DMS 273 treated with DMSO at 0.1 percent for 48 hours (cell line): ENCODE measurements at places on chromosomes 5 and 9.

DNA sequence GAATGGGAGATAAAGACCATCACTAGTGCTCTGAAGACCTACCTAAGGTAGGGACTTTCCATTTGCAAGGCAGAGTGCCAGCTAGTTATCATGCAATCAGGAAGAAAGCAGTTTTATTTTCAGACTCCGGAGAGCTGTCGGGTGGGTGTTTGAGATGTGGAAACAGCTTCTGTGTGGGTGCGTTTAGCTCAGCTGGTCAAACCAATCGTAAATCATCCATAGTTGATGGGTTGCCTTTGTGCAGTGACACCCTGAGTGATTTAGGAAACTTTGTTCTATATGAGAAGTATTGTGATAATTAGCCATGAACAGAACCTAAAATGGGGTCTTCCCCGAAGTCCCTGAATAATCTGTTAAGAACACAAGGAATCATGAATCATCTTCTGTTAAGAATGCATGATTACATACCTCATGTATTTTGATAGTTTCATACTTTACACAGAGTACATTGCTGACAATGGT lies 284.3 kb downstream of the ARHGAP26 start:
- DNase-seq = no peak

DNA sequence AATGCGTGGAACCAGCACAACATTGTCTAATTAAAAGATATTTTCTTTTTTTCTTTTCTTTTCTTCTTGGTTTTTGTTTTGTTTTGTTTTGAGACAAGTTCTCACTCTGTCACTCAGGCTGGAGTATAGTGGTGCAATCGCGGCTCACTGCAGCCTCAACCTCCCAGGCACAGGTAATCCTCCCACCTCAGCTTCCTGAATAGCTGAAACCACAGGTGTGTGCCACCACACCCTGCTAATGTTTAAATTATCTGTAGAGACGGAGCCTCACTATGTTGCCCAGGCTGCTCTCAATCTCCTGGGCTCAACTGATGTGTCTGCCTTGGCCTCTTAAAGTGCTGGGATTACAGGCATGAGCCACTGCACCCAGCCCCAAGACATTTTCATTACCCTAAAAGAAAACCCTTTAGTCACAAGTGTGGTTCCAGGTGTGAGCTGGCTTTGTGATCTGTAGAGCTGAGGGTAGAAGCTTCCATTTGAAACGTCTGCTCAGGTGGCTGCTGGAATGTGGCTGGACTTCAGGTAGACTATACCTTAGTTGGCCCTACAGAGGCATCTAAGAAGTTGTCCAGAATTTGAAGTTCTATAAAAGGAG lies 19.1 kb upstream of the NEK6 start:
- DNase-seq = no peak

GRCh38 chr5:152990649-152991048 lies 499.8 kb upstream of the GRIA1 start:
- DNase-seq = no peak

DNA sequence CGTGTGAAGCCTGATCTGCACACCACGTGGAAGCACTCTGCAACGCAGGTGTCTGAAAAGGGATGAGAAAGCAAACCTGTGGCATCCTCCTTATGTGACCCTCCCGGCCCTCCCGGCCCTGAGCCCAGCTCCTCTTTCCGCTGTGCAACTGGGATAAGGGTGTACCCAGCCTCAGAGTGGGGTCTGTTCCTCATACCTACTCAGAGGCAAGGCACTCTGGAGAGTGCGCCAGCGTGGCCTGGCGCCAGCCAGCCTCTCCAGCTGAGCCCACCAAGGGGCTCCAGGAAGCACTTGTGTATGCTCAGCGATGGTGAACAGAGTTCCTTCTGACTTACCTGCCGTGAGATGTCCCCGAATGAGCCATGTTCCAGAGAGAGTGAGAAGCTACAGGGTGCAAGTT lies 102.8 kb downstream of the IRX1 start:
- DNase-seq = no peak

DNA sequence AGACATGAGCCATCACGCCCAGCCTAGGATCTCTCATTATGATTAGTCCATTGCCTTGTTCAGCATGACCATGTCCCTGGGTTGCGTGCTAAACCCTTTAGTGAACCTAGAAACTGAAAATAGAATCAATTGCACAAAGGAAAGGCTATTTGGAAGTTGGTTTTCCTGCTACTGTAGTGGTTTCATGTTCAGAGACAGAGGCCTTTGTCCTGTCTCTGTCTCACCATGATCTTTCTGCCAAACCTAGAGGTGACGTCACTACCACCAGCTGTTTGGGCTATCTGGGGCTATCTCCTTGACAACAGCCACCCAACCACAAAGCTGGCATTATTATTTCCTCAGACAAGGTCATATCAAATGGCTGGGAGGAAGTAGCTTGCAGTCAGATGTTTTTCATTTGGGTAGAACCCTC lies 4.0 kb upstream of the CDK5RAP2 start:
- peak; percentile 87 for DNase-seq

DNA sequence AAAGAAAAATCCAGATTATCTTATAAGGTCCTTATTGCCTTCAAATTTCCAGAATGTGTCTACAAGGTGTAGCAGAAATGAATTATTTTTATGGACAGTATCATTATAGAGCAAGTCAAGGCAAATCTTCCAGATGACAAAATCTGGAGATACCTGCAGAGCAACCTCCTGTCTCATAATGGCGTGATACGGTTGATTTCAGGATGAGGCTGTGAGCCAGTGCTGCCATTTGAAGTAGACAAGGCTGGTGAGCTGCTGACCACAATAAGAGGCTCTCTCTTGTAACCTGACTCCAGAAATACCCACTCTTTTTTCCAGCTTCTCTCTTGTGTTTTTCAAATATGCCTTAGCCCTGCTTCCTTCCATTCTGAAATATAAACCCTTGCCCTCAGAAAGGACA lies 108.2 kb downstream of the HTR1A start:
- DNase-seq = no peak

- DNase-seq = no peak
These were observed 277.7 kb upstream of the DAP start for GRCh38 chr5:11038772-11039171.

GRCh38 chr9:121292051-121292450 lies 24.1 kb downstream of the GSN start:
- DNase-seq = no peak

DNA sequence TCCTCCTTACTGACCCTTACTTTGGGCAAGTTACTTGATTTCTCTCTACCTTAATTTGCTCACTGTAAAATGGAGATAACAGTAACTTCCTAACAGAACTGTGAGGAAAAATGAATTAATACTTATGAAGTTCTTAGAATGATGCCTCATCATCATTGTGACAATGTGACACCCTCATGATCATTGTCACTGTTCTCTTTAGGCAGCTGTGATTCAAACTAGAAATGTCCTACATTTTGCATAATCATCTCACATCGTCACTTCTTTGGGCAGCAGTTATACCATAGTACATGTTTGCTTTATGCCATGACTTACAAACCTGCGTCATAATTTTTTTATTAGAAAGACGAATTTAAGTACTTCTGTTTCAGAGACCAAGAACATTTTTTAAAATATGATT lies 9.7 kb downstream of the SLC30A5 start:
- no peak for DNase-seq

- no peak for DNase-seq
These were observed 42.0 kb downstream of the BICD2 start for GRCh38 chr9:92722386-92723298.

DNA sequence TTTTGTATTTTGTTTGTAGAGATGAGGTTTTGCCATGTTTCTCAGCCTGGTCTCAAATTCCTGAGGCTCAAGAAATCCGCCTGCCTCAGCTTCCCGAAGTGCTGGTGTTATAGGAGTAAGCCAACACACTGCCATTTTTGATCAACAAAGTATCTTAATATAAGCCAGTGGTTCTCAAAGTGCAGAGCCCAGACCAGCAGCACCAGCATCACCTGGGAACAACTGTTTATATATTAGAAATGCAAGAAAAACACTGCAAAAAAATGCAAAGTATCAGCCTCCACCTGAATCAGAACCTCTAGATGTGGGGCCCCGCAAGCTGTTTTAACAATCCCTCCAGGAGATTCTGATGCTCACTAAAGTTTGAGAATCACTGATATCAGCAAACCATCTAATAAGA lies 6.2 kb downstream of the IL17B start:
- no peak for DNase-seq

DNA sequence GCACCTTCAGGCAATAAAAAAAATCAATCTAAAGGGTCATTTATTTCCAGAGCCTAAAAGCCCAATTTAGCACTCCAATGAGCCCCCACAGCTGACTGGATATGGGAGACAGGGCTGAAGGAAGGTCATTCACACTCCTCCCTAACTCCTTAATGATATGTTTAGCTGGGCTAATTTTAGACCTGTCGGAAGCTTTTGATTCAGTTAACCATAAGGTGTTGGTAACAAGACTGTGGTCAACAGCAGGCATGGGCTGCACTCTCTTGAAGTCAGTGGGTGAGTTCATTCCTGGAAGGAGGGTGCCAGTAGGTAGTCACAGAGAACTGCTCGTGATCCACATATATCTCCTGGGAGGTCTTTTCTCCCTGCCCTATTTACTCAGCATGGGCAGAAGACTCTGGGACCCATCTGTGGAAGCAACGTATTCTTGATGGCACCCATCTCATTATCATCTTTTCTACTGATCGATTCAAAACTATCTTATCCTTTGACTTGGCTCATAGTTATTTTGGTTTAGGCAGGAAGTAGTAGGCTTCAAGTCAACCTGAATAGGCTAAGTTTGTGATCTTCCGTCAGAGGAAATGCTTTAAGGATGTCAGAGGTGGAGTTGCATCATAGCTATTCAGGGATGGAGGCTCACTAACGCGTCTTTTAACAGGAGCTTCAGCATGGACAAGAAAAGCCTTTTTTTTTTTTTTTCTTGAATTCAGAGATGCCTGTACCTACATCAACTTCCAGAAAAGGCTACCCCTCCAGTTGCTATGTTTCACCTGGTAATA lies 367.7 kb upstream of the SLC30A5 start:
- no peak for DNase-seq

DNA sequence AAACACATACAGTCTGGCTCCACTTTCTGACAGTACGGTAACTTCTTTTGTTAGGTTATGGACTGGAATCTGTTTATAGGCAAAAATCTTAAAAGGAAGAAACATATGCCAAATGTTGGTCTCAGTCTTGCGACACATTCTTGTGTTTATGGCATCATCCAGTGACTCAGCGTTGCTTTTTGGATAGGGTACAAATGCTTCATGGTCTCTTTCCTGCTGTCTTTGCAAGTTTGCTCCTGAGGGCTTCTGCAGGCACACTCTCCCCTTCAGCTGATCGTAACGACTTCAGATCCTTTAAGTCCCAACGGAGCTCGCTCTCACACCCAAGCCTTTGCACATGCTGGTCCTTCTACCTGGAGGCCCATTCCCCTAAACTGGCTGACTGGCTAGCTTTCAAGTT lies 23.6 kb upstream of the TNFSF8 start:
- DNase-seq = no peak

GRCh38 chr5:54965806-54966205 lies 19.6 kb downstream of the ESM1 start:
- DNase-seq = no peak

DNA sequence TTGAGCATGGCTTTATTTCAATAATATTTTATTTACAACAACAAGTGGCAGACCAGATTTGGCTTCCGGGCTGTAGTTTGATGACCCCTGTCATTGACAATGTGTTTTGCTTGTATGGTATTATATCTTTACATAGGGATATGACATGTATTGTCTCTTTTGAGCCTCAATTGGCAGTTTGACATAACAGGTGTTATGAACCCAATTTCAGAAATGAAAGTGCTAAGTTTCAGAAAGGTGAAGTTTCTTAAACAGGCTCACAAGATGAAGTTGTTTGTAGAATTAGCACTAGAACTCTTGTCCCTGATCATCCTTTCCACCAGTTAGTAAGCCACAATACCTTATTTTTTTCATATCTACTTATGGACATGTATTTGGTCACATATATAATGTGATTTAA lies 303.0 kb upstream of the GRIA1 start:
- no peak for DNase-seq

DNA sequence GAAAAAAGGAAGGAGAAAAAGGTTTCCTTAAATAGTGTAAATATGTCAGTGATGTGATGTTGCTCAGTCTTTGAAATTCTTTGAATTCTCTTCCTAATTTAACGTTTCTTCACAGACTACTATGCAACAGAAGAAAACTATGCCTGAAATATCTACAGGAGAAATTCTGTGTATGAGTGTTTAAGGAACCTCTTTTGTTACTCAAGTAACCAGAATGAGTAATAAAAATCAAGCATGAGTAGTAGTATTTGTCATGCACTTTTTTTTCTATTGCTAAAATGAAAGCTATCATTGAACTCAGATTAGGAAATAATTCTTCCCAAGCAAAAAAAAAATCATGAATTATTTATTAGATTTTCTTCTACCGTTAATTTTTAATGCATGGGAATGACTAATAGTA lies 20.3 kb upstream of the THG1L start:
- no peak for DNase-seq

- DNase-seq = no peak
These were observed 113.5 kb downstream of the SMARCA2 start for GRCh38 chr9:2128618-2129017.

DNA sequence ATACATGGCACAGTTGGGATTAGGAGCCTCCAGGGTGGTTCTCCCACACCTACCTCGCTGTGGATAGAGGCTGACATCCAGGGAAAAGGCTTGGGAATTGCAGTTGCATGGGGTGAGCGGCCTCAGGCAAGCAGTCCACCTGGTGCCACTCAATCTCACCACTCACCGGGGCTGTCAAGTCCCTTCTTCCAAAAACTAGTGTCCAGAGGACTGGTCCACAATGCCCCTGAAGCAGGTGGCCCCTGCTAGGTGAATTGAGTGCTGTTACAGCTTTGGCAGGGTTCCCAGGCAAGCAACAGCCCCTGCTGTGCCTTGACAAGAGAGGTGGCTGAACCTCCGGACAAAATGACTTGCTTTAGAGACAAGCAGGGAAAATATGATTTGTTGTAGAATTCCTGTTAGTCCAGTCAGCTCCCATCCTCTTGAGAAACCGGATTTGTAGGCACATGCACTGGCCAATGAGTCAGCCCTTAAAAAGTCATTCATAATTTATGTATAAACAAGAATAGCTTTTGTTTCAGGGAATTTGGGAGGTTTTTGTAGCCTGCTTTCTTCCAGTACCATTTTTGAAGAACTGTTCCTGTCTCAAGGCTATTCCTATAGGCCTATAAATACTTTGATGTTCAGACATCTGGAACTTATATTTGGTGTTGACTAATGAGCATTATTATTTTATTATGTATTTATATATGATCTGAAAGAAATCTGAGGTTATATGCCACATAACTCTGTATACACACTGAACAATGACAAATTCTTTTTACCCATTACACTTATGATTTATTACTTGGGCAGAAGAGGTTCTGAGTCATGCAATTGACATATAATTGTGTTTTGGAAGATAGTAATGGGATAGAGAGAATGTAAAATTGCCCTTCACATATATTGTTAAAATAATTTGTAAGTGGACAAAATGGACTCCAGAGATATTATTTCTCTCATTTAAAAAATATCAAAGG lies 411.1 kb downstream of the ACTL7B start:
- no peak for DNase-seq

DNA sequence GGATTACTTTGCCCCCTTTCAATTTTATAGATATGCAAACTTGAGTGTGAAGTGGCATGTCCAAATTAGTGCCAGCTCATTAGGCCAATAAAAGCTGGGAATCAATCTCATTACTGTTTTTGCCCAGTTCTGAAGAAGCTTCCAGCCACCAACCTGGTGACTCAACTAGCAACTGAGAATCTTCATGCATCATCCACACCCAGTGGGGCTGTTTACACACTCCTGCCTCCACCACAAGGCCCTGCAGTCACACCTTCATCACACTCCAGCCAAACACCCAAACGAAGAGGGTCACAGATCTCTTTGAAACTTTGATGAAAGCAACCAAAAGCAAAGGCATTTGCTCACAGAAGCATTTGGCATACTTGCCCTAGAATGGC lies 41.3 kb upstream of the S1PR3 start:
- no peak for DNase-seq

- DNase-seq = no peak
These were observed 101.5 kb upstream of the ZNF608 start for GRCh38 chr5:124847907-124848306.
